ENCODE measurements at places on chromosomes 16 and 17. TPM values are rescaled to one million over a fixed set of nuclear protein-coding genes. Genes with fewer than 3 reads are reported as not detected.
A peak's percentile ranks its signal among the peaks of the same experiment; 100 is the strongest.

GRCh38 chr17:30334421-30334820 is 564 bp upstream of the TMIGD1 start:
- DNase-seq, result no peak
- H3K36me3 ChIP-seq, result no peaks in the 10 kb centered on the region
- H3K4me1 ChIP-seq, result no peaks in the 10 kb centered on the region
- H3K4me3 ChIP-seq, result no peak overlapping the region
- H3K27ac ChIP-seq, result no peak overlapping the region

- H3K4me1 ChIP-seq, result peaks cover 9% of the 10 kb centered on the region
- H3K27me3 ChIP-seq, result peaks cover 40% of the 10 kb centered on the region
- H3K4me3 ChIP-seq, result no peak overlapping the region
- no peaks in the 10 kb centered on the region for H3K36me3 ChIP-seq
- DNase-seq, result no peak
Measured at GRCh38 chr16:27315333-27316037, 1.7 kb downstream of the IL4R start.

GRCh38 chr16:6232056-6232455 is 1100.6 kb upstream of the RBFOX1 start:
- no peak overlapping the region for H3K27ac ChIP-seq
- no peak for DNase-seq
- no peak overlapping the region for H3K4me3 ChIP-seq
- no peaks in the 10 kb centered on the region for H3K36me3 ChIP-seq
- H3K4me1 ChIP-seq, result no peaks in the 10 kb centered on the region

DNA sequence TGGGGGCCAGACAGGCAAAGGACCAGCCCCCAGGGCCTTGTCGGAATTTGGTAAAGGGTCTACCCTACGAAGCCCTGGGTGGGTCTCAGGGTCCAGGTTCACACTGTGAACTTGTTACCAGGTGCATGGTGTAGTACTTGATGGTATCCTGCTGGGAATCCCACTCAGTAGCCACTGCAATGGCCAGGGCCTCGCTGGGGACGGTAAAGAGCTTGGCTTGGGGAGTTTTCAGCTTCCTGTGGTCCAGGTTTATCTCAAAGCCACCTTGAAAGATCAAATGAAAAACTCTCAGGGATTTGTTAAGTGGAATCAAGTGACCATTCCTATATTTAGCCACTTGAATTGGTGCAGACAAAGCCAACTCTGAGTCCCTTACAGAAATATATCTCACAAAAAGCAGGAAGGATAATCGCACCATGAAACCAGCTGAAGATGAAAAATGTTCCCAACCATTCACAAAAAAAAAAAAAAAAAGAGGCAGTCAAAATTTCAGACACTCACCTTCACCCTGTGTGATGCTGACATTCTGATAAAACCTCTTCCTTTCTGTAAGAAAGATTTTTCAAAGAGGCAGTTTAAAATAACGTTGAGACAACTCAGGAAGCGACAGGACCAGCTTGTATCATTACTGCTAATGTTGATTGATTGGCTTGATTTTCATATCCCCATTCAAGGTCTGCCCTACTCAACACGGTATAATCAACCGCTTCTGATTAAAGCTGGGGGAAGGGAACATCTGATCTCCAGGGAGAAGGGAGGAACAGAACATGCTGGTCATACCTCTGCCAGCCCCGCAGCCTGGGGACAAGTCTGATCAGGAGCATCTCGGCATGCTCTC is 10.6 kb downstream of the ATPAF2 start:
- H3K4me1 ChIP-seq, result peaks cover 7% of the 10 kb centered on the region
- H3K4me3 ChIP-seq, result no peak overlapping the region
- H3K27ac ChIP-seq, result no peak overlapping the region
- peaks cover 14% of the 10 kb centered on the region for H3K36me3 ChIP-seq
- no peak for DNase-seq

- H3K4me3 ChIP-seq, result no peak overlapping the region
- DNase-seq, result no peak
- H3K36me3 ChIP-seq, result no peaks in the 10 kb centered on the region
- no peak overlapping the region for H3K27ac ChIP-seq
- H3K27me3 ChIP-seq, result peaks cover 8% of the 10 kb centered on the region
Measured at GRCh38 chr17:74116087-74116717, 87.3 kb upstream of the RPL38 start.

GRCh38 chr16:88118376-88118775 is 167.1 kb downstream of the BANP start:
- no peak for DNase-seq
- no peaks in the 10 kb centered on the region for H3K27me3 ChIP-seq
- no peak overlapping the region for H3K4me3 ChIP-seq
- no peak overlapping the region for H3K27ac ChIP-seq
- H3K36me3 ChIP-seq, result no peaks in the 10 kb centered on the region
- peaks cover 14% of the 10 kb centered on the region for H3K4me1 ChIP-seq

DNA sequence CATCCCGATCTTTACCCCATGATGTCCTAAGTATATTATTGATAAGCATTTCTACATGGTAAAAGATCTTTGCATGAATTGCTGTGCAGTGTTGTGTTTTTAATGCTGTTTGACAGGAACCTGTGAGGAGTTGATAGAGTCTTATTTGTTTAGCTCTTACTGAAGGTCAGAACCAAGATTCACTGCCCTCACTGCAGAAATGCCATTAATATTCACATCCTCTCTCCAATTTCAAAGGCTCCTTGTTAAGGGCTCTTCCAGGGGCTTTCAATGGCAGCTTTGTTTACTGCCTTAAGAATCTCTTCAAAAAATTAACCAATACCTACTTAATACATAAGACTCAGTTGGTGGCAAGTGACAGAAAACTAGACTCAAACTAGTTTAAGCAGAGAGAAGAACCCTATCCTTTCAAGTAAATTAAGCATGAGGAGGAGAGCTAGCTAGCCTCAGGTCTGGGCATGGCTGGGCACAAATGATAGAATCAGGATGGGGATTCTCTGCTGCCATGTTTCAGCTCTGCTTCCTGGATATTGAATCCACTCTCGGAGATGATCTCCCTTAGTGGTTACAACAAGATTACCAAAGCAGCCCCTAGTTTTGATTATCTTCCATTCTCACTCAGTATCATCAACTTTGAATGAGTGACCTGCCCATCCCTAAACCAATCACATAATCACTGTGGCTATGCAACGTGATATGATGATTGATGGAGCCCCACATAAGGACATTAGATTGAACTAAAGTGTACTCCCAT is 311.8 kb downstream of the CDH11 start:
- H3K27ac ChIP-seq, result no peak overlapping the region
- no peaks in the 10 kb centered on the region for H3K27me3 ChIP-seq
- H3K4me3 ChIP-seq, result no peak overlapping the region
- DNase-seq, result peak; percentile 33
- H3K36me3 ChIP-seq, result no peaks in the 10 kb centered on the region

GRCh38 chr17:81528651-81529436 is 667 bp downstream of the FSCN2 start:
- no peak overlapping the region for H3K4me3 ChIP-seq

DNA sequence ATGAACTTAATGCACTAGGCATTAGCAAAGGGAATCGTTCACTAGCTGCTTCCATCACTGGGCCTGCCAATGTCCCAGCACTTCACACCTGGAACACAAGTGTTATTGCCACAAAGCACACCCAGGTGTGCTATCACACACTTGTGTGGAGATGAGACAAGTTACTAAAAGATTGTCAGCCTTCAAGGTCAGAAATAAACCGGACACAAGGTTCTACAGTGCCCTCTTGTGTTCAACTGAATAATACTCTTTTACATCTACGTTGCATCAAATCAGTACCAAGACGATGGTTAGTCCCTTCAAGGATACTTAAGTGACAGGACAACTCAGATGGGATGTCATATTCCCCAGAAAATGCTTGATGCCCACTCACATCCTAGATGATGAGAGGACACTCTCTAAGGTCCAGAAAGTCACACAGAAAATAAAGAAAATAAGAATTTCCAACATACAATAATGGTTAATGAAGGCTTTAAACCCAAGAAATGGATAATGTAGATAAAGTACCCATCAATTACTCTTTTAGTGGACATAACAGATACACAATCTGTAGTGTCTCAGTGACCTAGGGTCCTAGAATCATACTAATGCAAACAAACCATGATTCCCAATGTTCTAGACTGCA is 16.4 kb upstream of the GLG1 start:
- H3K36me3 ChIP-seq, result peaks cover 34% of the 10 kb centered on the region
- peaks cover 4% of the 10 kb centered on the region for H3K4me1 ChIP-seq

GALK1 gene
- 28.0 TPM for total RNA-seq

ABCC11 gene
- total RNA-seq, result 0.30 TPM

KRT39 gene
- total RNA-seq, result not detected
